ENCODE measurements at places on chromosomes 3 and 15.

DNA sequence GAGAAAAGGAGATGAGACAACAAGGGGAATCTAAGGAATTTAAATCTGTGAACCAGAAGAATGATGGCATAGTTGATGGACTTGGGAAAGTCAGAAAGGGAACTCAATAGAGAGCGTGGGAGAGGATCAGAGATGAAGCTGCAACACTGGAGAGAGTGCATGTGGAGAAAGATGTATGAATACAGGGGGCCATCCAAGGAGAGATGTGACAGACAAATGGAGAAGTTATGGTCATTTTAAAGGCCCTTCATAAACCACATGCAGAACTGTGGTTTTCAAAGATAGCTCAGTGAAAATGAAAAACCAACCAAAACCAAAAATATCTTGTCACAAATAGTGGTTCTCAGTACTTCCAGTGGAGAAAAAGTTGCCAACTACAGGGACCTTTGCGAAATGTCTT lies 265.2 kb downstream of the SUCLG2 start:
- peak; percentile 0 for DNase-seq

- DNase-seq, result no peak
Measured at GRCh38 chr3:29515451-29515850, 234.6 kb downstream of the RBMS3 start.

GRCh38 chr3:73609655-73610054 lies 15.1 kb downstream of the PDZRN3 start:
- DNase-seq, result no peak

- no peak for DNase-seq
Measured at GRCh38 chr3:60313951-60314461, 937.2 kb downstream of the FHIT start.

DNA sequence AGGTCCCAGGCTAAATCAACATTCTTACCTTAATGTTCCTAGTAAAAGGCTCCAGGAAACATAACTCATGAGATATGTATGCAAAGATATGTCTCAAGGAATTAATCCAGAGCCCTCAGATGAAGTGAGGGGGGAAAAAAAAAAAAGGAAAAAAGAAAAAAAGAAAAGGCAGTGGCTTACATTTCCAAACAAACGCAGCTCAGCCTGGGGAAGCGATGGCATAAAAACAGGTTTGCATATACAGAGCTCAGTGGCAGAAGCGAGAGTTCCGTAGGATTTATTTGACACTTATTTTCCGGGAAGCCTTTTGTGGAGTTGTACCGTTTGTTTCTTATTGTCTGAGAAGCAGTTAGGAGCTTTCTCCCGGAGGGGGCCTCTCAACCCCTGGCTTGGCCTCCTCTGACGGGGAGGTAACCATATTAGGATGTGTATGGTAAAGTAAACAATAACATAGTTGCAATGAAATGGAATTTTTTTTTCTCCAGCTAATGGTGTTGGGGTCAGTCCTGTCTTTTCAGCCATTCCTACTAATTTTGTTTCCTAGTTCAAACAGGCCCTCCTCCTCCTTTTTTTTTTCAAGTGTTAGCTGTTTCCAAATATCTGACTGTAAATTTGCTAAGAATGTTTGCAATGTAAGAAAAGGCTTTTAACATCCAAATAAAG lies 338.6 kb downstream of the FOXP1 start:
- DNase-seq, result no peak

Data from GDM1 (cell line).